Prostate gland (tissue), 2 donors: ENCODE measurements at places on chromosomes 2 and 18.

DNA sequence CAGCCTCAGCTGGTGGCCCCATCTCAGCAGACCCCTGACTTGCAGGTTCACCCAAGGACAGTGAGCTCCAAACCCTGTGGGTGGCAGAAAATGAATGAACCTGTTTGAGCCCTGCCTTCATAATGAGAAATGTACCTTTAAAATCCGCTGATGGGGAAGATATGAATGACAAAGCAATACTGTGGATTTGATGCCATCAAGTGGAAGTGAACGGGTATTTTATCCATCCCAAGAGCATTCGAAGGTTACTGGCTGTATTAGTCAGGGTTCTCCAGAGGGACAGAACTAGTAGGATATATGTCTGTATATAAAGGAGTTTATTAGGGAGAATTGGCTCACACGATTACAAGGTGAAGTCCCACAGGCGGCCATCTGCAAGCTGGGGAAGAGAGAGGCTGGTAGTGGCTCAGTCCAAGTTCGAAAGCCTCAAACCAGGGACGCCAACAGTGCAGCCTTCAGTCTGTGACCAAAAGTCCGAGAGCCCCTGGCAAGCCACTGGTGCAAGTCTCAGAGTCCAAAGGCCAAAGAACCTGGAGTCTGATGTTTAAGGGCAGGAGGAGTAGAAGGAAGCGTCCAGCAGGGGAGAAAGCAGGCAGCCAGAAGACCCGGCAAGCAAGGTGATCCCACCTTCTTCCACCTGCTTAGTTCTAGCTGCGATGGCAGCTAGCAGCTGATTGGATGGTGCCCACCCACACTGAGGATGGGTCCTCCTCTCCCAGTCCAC, 32.1 kb downstream of the TOGARAM2 start:
- no peak for DNase-seq

DNA sequence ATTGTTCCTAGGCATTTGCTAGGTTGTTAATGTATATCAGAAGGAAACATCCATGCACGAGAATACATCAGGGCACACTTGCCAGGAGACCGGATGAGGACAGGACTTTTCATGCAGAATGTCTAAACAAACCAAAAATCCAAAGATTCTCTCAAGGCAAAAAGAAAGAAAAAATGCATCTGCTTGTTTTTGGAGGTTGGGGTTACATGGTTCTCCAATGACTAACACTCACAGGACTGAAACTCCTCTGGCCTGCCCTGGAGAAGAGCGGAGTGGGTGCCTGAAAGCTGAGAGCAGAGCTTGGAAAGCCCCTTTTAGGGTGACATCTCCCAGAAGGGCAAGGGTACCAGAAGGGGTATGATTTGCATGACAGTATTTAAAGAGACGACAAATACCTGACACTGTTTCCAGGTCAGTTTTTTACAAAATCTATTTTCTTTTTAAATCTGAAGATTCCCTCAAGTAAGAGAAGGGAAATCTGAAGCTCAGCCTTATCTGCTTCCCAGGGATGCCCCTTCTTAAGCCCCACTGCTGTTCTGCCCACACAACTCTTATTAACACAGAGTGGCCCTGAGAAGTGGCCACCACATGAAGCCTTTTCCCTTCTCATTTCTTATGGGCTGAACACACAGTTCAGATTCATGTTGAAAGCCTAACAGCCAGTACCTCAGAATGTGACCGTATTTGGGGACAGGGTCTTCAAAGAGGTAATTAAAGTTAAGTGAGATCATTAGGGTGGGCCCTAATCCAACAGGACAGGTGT, 216.4 kb downstream of the STK39 start:
- no peak for DNase-seq

DNA sequence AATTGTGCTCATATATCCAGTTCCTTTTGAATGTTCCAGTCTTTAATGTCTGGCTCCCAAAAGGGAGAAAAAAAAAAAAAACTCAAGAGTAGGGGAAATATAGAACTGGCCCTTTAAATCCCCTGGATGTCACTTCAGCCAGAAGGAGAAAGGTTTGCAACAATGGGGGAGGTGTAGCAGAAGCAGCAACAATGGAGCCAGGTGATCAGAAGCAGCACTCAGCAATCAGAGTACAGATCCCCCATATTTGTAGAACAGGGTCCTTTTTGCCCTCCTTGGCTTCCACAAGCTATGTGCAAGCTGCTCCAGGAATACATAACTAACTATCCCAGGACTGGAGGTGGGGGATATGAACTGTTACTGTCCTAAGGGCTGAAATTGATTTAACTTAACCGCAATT, 25.8 kb upstream of the ZNF397 start:
- no peak for DNase-seq

DNA sequence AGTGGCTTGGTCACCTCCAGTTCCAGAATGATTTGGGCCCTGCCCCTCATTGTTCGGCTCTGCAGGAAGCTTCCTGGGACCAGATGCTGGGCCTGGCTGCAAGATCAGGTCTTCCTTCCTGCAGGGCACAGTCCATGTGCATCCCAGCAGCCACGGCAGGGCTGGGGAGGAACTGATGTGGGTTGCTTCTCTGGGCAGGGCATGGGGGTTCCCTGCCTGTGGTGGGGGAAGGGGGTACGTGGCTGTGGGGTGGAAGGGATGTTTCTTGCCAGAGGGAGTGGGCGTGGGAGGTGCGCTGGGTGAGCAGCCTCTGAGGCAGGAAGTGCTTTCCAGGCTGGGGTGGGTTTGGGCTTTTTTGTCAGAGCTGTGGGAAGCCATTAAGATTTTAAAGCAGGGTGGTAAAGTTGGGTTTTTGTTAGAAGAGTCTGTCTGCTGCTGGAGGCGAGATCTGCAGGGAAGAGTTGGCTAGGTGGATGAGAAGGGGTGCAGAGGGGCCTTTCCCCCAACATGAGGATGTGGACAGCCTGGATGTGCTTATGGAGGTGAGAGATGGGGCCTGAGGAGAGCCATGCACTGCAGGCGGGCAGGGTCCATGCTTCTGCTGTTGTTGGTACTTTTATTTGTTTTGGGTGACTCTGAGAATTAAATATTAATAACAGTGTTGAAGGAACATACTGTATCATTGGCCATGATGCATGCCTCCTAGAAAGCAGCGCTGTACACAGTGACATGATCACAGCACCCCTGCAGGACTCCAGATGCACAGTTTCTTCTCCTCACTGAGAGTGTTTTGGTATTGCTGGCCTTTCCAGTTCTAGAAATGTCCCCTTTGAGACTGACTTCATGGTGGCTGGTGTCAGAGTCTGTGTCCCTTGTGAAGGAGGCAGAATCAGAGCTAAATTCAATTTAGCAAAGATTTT, 45.3 kb downstream of the DGKD start:
- no peak for DNase-seq

- no peak for DNase-seq
Observed at GRCh38 chr2:86027922-86028765, 77.5 kb downstream of the POLR1A start.

DNA sequence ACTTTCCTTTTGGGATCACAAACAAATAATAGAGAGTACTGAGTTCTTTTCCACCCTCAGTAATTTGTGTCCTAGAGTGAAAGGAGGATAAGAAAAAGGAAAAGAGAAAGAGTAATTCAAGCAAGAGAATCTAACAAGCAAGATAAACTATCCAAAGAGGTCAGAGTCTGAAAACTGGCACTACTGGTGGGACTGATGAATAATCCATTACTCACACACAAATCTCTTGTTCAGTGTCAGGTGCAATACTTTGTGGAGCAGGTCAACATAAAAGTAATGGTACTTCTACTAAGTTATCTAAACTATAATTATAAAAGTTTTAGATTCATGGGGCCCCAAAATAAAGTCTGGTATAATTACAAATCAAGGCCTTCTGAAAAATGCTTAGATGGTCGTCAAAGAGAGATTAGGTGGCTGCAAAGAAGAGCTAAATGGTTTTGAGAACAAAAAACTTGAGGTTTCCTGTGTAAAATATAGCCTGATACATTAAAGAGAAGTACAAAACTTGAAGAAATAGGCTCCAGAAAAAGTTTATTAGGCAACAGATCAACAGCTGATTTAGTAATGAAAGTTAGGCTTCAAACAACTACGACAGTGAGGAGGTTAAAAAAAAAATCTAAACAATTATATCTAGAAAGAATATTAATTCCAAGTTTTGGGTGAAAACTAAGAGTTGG, 109.4 kb downstream of the BAZ2B start:
- no peak for DNase-seq
